HT-29 (cell line): ENCODE measurements at places on chromosomes 12 and 14. TPM values are rescaled to one million over a fixed set of nuclear protein-coding genes. Genes with fewer than 3 reads are reported as not detected.

DNA sequence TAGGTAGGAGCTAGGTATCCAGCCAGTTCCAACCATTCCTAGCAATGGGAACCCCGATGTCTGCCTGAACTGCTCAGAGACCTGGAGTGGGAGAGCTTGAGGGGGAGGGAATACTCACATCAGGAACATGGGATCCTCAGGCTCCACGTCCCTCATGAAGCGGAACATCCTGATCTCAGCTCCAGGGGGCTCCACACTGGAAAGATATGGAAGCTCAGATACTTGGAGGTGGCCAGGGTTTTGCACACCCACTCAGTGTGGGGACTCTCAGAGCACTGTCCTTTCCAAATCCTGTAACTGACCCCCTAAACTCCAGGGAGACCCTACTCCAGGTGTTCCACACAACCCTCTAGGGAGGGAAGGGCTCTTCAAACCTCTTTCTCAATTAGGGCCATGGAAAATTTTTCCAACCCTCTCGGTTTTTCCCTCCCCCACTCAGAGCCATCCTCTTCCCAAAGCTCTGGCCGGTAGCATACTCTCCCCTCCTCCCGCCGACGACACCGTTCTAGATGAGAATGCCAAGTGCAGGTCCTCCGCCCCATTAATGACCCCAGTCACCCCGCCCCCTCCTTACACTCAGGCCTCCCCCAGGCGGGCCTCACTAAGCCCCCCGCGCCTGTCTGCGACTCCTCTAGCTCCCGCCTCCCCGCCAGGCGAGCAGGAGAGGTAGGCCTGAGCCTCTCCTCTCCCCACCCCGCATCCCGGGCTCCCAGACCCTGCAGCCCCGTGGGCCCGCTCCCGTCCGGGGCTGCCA, 597 bp downstream of the MLF2 start:
- peak; percentile 48 for DNase-seq

GRCh38 chr12:83092606-83093005, 405.9 kb downstream of the TMTC2 start:
- DNase-seq: no peak

DNA sequence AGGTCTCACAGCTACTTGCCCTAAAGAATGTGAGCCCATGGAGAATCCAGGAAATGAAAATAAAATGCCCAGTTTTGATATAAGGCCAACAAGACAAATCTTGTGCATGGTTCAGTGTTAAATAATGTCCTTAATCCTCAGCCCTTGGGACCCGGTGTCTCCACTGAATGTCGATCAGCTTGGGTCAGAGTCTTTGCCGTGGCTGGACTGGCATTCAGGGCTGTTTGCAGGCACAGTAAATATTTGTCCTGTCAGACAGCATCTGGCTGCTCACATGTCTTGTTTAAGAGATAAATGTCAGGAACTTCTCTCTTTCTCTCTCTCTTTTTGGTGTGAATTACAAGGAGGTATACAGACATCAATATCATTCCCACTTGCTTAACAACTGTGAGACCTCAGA, 452.5 kb downstream of the FUT8 start:
- no peak for DNase-seq

ADSS1 gene
- 2.1 and 8.3 TPM in 2 replicates for total RNA-seq

DNA sequence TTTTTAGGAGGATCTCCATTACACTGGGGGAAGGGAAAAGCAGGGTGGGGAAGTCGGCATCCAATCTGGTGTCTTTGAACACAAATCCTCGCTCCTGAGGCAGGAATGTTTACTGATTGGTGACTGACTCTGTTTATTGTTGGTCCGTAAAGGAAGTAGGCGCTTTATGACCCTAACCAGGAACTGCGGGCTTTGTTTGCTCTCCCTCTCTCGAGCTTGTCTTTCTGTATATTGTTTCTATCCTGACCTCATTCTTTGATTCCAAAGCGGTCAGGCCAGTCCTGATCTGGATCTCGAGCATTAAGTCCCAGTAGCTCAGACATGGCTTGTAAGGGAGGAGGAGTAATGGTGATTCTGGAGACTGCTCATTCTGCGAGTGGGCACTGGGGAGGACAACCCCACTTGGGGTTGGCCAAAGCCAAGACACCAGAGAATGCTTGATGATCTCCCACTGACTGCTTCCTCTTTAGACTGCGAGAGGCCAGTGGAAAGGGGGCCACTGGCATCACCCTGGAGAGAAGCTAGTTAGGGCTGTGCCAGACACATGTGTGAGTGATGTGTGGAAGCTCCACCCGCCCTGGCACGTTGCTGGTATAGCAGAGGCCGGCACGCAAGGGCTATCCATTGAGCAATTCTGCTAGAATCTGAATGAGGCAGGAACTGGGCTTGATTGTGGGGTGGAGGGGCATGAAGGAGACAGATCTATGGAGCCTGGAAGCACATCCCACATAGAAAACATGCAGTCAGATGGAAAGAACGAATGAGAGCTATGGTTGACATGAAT, 194.6 kb downstream of the PAX9 start:
- DNase-seq: peak; percentile 82
